CD4-positive, alpha-beta T cell treated with Interleukin-17A for 4 hours (primary cell): ENCODE measurements at places on chromosomes 12 and 14.

GRCh38 chr14:33163600-33163999, 224.9 kb downstream of the NPAS3 start:
- DNase-seq, result no peak

GRCh38 chr12:12745576-12746211, 28.5 kb downstream of the CDKN1B start:
- no peak for DNase-seq

- DNase-seq, result no peak
These were observed 81.5 kb downstream of the LGR5 start for GRCh38 chr12:71521125-71521524.

GRCh38 chr14:77580477-77580876, 36.0 kb downstream of the SPTLC2 start:
- DNase-seq, result no peak

- DNase-seq, result no peak
These were observed 26.2 kb upstream of the PAWR start for GRCh38 chr12:79717006-79717405.

- DNase-seq, result no peak
These were observed 49.1 kb downstream of the PTGER2 start for GRCh38 chr14:52363041-52363704.

GRCh38 chr12:15856097-15856982, 25.8 kb upstream of the STRAP start:
- peak; percentile 62 for DNase-seq
